ENCODE measurements at places on chromosomes 12 and 14.

DNA sequence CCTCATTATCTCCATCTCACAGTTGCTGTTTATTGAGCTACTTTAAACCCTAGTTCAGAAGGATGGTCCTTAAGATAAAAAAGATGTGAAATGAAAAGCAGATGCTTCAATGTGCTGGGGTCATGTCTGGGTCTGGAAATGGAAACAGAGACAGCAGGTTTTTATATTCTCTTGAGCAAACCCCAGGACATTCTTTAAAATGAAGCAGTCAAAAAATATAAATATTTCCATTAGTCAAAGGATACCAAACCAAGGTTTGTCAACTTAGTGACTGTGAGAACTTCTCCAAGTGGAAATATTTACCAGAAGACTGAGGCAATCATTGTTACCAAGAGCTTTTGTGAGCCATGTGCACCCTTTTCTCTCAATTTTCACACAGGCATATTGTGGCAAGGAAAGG lies 102.5 kb upstream of the DIO2 start:
- no peak for DNase-seq

DNA sequence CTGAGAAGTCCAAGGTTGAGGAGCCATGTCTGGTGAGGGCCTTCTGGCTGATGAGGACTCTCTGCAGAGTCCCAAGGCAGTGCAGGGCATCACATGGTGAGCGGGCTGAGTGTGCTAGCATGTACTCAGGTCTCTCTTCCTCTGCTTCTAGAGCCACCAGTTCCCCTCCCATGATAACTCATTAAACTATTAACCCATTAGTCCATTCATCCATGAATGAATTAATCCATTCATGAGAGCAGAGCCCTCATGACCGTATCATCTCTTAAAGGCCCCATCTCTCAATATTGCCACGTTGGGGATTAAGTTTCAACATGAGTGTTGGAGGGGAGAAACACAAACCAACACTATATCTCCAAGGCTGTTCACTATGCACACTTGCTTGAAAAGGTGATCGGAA lies 83.7 kb downstream of the TMEM30B start:
- DNase-seq = no peak

GRCh38 chr12:27361372-27361771 lies 28.7 kb downstream of the BMAL2 start:
- DNase-seq = no peak

DNA sequence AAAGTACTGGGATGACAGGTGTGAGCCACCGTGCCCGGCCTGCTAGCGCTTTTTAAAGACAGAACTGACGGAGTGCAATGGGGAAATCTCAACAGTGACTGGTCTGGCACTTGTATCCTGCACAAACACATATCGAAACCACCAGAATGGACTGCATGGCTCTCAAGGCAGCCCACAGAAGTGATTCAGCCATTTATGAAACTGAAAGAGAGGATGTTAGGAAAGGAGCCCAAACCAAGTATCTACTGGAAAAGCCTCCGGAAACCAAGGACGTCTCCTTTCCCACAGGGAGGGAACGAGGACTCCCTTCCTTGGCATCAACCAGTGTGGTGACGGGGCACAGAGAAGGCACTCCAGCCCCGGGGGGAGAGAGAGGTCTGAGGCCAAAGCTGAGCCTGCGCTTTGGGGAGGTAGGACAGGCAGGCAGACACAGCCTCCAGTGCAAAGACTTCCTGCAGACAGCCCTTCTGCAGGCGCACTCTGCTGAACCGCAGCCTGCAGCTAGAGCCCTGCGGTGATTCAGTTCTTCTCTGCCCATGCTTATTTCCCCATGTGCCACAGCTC lies 16.5 kb downstream of the SLC15A4 start:
- DNase-seq = no peak

- no peak for DNase-seq
These were observed 110.5 kb upstream of the FUT8 start for GRCh38 chr14:65301862-65302539.

GRCh38 chr14:37223947-37224474 lies 26.3 kb downstream of the MIPOL1 start:
- no peak for DNase-seq

DNA sequence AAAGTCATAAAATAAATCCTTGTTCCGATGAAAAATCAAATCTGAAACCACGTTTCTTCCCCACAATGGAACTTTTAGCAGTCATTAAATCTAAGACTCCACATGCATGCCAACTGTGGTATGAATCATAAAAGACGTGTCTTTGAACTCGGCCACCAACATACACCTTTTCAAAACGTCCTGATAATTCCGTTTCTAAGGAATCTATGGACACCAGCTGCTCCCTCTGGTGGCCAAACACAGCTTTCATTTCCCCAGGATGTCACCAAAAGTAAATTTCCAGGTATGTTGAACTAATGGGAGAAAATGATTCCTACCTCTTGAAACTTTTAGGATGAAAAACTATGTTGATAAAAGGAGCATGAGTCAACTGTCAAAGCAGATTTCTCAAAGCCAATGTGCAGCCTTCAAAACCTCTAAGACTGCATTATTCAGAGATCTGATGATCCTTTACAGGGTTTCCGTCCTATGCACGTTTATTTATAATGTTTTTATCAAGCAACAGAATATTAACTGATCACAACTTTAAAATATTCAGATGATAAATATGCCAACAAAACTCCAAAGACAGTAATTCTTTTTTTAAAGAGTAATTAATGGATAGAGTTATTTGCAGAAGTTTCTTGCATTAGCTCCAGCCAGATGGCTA lies 96.2 kb downstream of the CIT start:
- DNase-seq = peak; percentile 8

- DNase-seq = no peak
These were observed 204.9 kb downstream of the ZFP36L1 start for GRCh38 chr14:68587931-68588330.

GRCh38 chr12:62718762-62719426 lies 216.1 kb downstream of the PPM1H start:
- no peak for DNase-seq

DNA sequence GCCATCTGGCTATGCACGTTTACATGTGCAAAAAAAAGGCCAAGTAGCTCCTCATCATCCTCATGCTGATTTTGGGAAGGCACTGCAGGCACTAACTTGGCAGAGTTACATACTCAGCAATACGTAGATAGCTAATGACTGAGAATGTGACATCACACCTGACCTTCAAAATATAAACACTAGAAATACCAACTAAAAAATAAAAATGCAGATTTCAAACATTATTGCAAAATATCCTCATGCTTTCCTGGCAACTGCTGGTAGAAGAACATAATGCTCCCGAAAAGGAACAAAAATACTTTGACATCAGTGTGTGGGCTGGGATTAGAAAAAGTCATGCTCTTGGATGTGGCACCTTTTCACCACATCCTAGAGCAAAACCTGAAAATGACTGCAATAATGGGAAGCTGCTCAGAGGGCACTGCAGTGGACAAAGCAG lies 153.2 kb upstream of the ABCD2 start:
- DNase-seq = no peak

- no peak for DNase-seq
These were observed 446.9 kb downstream of the PCNX1 start for GRCh38 chr14:71354142-71354541.

DNA sequence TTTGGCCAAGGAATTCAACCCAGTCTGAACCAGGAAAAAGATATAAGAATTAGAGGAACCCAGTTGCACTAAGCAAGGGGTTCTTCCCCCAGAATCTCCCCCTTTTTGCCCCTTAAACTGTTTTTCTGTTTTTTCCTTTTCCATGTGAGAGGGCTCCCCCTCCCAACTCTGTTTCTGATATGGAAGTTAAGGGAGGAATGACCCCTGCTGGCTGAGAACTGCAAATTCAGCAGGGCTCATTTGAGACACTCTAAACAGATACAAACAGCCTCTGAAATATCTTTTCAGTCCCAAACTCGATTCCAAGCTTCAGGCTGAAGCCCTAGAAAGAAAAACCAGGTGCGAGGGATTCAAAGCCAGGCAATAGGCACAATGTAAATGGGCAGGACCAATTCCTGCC lies 132.7 kb downstream of the SLC41A2 start:
- DNase-seq = peak; percentile 2

DNA sequence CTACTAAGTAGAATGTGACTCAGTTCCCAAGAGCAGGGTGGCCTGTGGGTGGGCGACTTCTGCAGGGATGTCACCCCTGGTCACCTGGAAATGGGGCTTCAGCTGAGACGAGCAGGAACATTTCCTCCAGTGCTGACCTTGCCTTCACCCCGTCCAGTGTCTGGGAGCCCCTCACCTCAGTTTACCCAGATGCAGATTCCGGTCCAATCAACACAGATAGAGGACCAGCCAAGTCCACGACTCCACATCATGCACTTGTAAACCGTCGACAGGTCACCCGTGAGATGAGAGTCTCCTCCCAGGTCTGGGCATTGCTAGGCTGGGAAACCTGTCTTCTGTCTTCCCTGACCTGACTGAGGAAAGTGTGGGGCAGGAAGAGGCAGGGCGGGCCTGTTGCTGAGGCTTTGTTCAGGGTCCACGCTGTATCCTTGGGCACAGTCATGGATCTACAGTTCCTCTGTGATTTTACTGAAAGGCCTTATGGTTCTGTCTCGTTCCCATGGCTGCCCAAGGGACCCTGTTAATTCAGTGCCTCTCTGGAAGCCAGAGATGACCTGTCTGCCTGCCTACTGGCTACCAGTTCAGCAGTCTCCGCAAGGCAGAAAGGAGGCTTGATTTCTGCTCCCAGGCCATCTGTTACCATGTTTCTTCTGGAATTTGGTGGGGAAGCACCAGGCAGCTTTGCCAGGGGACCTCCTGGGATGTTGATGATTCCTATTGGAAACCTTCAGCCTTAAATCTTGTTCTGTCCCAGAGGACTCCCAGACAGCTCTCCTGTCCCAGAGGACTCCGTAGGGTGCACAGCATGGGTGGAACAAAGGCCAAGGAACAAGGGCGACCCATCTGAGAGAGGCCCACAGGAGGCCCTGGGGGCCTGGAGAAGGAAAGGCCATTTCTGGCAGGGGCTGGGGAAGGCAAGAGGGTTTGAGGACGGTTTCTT lies 288.5 kb upstream of the RTL1 start:
- DNase-seq = no peak

GRCh38 chr14:63922696-63923421 lies 70.1 kb downstream of the SYNE2 start:
- no peak for DNase-seq

- no peak for DNase-seq
These were observed 10.0 kb upstream of the SNRPF start for GRCh38 chr12:95848575-95849388.

DNA sequence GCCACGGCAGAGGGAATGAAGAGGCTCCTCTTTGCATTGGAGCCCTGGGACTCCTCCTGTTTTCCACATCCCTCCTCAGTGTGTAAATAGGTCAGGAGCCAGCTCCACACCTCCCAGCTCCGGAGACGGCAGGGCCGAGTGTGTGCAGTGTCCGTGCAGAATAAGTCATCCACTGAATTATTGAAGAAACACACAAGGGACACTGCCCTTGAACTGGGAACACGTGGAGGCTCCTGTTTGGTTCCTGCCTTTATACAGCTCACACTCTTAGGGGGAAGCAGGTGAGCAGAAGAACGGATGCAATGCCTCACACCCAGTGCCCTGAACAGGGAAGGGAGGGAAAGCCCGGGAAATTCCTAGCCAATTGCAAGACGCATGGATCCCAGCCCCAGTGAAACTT lies 10.4 kb upstream of the FZD10 start:
- DNase-seq = no peak

DNA sequence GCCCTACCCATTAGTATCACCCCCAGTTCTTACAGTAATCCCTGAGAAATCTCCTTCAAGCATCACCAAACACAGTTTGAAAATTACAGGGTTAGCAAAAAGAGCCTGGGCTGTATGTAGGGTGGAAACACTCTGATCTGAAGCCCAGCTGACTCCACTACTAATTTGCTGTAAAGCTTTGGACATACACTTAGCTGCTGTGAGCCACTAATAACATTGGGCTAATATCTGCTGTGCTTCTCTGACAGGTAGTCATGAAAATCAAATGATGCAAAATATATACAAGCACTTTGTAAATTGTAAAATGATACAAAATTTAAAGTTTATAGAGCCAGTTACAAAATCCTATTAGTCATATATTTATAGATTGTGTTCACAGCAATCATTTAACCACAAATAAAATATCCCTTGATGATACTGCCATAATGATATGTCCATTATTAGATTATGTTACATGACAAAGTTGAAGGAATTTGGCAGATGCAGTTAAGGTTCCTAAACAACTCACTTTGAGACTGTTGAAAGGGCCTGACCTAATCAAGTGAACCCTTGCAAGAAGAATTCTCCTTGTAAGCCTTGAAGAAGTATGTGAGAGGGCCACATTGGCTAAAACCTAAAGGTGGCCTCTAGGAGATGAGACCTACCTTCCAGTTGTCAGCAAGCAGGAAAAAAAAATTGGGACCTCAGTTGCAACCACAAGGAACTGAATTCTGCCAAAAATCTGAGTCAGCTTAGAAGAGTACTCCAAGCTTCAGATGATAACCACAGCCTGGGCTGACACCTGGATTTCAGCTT lies 19.0 kb downstream of the TWF1 start:
- no peak for DNase-seq

- DNase-seq = no peak
These were observed 42.4 kb upstream of the MMP19 start for GRCh38 chr12:55885113-55885512.

GRCh38 chr14:83416476-83416875 lies 1882.8 kb upstream of the SEL1L start:
- no peak for DNase-seq

DNA sequence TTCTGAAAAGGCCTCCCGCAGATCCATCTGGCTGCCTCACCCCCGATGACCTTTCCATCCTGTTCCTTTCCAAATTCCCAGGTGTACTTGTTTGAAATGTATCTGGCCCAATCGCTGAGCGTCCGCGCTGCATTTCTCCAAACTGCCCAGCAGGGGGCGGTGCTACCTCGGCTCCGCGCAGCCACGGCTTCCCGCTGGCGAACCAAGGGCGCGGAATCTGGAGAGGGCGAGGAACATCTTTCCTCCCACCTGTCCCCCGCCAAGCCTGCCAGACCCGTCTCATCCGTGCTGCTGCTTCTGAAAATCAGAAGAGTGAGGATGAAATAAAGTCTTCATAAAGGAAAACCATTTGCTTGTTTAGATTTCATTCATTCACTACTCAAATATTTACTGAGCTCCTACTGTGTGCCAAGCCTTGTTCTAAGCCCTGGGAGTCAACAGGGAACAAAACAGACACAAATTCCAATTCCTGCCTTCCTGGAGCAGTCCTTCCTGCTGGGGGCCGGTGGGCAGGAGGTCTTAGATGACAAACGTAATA lies 16.8 kb upstream of the MYL2 start:
- peak; percentile 56 for DNase-seq

- DNase-seq = peak; percentile 51
These were observed 6.8 kb upstream of the HNF1A start for GRCh38 chr12:120971299-120972180.

- DNase-seq = no peak
These were observed 149.5 kb downstream of the ETV6 start for GRCh38 chr12:11798856-11799501.
